ENCODE measurements at places on chromosomes 2 and 18.

- no peak for DNase-seq
These were observed 106.6 kb upstream of the CYP1B1 start for GRCh38 chr2:38182492-38183003.

DNA sequence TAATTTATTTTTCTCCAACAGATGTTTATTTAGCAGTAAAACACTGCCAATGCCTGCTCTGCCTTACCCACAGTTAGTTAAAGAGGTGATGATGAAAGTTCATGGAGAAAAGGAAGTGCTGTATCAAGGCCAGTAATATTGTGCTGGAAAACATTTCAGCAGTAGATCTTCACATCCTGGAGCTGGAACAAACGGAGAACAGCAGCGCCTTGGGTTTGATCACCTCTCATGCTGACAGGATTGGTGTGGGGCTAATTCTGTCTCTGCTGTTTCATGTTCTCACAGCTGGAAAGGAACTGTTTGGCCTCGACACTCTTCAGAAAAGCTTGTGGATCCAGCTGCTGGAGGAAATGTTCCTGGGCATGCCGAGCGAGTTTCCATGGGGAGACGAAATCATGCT, 61.5 kb upstream of the RPE start:
- no peak for DNase-seq

DNA sequence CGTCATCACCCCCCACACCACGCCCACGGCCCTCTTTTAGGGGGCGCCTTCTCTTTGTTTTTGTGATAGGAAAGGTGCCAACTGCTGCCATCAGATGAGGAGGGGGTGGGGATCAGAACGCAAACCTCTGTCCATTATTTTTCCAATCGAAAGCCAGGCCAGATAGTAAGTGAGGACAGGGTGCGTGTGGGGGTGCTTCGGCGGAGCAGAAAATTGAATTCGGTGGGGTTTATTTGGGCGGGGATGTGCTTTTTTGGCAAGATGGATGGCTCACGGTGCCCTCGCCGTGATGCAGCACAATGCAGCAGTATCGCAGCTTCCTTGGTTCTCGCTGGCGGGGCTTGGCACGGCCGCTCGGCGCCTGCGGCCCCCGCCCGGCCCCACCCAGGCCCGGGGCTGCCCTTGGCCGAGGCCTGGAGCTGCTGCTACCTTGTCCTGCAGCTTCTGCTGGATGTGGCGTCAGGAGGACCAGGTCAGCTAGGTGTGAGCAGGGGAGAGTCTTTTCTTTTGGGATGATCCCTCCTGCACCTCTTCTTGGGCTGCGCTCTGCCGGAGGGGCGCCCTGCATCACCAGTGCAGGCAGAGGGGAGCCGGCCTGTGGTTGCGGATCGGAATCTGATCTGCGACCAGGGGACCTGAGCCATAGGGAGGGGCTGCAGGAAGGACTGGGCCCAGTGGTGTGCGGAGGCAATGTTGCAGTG, 1.3 kb downstream of the SPTBN1 start:
- DNase-seq, result no peak

GRCh38 chr2:88265352-88266303, 95.5 kb downstream of the THNSL2 start:
- DNase-seq, result no peak

DNA sequence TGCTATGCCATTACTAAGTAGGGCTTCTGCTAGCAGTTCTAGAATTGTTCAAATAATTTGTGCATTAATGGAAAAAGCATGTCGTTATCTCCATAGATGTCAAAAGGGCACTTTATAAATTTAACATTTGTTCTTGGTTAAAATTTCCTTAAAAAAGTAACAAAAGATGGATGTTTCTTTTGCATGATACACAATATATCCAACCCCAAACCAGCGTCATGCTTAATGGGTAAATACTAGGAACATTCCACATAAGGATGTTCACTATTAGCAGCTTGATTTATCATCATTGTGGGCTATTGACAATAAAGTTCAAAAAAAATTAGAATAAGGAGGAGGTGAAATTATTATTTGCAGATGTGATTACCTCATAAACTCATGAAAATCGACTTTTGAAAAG, 79.7 kb downstream of the GREB1L start:
- no peak for DNase-seq

Measured in fibroblast of the conjunctiva (primary cell).